ENCODE measurements at places on chromosomes 6 and 20.

DNA sequence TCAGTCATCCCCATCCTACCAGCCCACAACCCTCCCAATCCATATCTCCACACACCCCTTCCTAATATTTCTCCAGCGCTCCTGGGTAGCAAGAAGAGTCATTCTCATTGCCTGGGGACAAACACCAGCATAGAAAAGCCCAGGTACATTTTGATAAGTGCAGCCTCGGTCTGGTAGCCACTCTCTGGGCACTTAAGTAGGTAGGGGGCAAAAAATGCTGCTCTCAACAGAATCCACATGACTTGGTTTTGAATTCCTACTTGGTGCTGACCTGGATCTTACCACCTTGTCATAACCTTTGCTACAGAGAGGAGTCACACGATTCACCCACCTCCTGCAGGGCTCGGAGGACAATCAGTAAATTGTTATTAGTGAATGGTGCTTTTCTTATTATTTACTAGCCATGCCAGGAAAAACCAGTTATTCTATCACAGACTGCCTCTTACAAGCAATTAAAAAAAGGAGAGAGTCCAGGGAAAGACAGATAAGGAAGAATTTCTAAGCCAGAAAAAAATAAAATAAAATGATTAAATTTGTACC, 249.1 kb downstream of the LY86 start:
- DNase-seq: no peak

GRCh38 chr20:5766085-5766764, 16.0 kb downstream of the SHLD1 start:
- DNase-seq: no peak

DNA sequence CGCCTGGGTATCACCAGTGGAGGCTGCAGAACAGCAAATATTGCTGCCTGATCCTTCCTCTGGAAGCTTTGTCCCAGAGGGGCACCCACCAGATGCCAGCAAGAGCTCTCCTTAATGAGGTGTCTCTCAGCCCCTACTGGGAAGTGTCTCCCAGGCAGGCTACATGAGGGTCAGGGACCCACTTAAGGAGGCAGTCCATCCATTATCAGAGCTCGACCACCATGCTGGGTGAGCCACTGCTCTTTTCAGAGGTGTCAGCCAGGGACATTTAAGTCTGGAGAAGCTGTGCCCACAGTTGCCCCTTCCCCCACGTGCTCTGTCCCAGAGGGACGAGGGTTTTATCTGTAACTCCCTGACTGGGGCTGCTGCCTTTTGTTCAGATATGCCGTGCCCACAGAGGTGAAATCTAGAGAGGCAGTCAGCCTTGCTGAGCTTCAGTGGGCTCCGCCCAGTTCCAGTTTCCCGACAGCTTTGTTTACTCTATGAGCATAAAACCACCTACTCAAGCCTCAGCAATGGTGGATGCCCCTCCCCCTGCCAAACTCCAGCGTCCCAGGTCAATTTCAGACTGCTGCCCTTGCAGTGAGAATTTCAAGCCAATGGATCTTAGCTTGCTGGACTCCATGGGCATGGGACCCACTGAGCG, 25.9 kb upstream of the AIG1 start:
- DNase-seq: no peak

GRCh38 chr20:18224968-18225568, 63.3 kb upstream of the ZNF133 start:
- DNase-seq: no peak

DNA sequence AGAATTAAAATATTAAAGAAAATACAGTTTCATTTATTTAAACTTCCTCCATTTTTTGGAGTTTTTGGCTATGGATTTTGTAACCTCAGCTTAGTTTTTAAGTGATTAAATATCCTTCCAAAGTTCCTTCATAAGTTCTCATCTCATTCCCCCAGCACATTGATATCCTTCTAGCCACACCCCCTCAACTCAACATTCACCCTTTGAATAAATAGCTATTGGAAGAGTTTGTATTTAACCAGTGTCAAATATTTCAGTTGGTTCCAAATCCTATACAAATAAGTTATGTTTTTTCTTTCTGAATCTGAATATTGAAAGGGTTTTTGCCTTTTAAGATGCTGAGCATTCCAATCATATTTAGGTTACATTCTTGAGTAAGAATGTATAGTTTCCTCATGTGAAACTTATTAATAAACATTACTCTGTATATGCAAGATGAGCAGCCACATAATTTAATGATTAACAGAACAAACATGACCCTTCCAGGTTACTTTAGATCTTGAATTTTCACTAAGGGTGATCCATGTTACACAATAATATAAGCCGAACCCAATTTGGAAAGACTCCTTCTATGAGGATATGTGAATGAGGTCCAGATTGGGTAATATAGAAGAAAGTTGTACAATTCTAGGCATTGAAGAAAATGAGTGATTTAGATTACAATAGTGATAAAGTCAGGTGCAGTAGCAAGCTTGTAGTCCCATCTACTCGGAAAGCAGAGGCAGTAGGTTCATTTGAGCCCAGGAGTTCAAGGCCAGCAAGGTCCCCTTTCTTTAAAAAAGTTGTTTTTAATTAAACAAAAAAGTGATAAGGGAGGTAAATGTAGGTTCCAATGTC, 13.6 kb downstream of the GLYATL3 start:
- no peak for DNase-seq
